Lower leg skin (tissue), 4 donors: ENCODE measurements at places on chromosomes 2 and 18.

- DNase-seq: no peak
These were observed 10.6 kb downstream of the IRS1 start for GRCh38 chr2:226788881-226789490.

- no peak for DNase-seq
These were observed 225.3 kb downstream of the MC4R start for GRCh38 chr18:60147323-60147722.

- DNase-seq: no peak
These were observed 23.8 kb downstream of the ANKAR start for GRCh38 chr2:189698020-189698887.

GRCh38 chr2:25418944-25419677 lies 77.4 kb upstream of the DNMT3A start:
- no peak for DNase-seq

- no peak for DNase-seq
These were observed 103.3 kb downstream of the PLA2R1 start for GRCh38 chr2:159959136-159959535.
